ENCODE measurements at places on chromosomes 2 and 18.

DNA sequence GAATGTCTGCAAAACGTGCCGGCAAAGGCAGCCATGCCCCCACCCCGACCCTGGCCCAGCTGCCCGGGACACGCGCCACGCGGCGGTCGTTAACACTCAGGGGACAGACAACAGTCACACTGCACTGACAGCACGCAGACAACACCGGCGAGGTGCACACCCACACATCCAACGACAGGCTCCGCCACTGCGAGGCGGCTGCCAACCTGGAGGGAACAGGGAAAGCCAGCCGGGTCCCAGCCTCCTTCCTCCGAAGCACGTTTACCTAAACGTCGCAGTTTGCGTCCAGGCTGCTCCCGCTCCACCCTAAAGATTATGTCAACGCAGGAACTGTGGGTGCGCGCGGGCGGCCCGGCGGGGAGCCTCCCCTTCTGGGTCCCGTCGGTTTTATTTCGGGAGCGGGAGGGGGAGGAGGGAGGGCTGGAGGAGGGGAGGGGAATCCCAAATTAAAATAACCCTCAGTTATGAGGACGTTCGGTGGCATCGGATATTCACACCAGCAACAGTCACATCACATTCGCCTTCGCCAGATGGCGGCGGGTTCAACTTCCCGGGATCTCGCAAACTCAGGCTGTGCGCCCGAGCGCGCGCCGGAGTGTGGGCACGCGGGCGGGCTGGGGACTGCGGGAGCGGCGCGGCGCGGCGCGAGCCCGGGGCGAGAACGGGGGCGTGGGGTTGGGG lies 644 bp downstream of the PTGR3 start:
- peak; percentile 59 for DNase-seq

DNA sequence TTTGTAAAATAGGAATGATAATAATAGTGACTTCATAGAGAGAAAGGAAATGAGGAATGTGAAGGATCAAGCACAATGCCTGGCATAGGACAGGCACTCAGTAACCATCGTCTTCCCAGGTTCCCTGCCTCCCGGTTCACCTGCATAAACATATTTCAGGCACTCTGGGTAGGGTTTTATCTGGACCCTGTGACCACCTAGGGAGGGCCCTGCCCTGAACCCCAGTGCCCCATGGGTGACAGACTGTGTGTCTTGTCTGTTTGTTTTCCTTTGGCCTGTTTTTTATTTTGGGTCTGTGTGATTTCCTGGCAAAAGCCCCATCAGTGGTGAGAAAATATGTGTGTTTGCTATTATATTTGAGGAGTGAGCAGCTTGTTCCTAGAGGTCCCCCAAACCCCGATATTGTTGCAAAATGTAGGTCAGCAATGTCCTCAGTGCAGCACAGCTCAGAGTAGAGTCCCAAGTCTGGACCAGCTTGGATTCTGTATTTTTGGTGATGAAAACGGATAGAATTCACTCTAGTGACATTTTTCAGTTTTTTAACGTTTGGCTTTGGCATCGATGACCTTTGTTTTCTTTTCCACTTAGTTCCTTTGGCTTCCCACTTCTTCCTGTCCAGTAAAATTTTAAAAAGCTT lies 9.6 kb upstream of the NT5C1B start:
- DNase-seq = no peak

DNA sequence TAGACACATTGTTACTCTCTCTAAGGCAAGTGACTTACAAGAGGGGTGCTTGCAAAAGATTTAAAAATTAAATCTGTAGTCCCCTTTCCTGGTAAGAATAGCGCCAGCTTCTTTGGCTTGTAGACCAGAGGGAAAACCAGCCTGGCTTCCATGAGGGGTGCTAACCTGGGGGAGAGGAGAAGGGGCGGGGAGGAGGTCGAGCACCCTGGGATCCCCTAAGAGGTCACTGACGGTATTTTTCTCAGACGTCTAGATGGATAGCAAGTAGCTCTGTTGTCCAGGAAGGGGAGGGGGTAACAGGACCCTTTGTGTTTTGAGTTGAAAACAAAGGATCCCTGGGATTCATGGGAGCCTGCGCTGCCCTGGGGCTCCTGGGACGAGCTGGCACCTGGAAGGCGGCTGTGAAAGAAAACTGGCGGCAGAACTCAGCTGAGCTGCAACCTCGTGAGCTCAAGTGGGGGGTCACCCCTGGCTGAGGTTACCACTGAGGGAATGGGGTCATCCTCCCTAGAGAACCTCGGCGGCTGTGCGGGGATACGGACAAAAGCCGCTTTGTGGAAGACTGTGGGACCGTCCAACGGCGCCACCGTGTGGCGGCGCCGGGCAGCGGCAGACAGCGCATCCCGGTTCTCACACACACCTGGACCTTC lies 37.8 kb upstream of the MRPL19 start:
- peak; percentile 66 for DNase-seq

DNA sequence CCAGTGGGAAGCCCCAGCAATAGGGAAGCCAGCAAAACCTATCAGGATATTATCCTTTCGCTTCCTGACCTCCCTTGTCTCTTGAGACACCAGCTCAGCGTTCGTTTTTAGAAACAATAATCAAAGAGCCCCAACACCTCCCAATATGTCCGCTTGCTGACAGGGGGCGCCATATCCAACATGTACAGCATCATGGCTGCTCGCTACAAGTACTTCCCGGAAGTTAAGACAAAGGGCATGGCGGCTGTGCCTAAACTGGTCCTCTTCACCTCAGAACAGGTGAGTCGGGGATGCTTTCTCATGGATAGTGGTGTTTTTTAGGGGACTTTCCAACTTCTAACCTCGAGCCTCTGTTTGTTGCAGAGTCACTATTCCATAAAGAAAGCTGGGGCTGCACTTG lies 28.7 kb downstream of the GAD1 start:
- no peak for DNase-seq

- no peak for DNase-seq
Measured at GRCh38 chr18:12742453-12742852, 39.6 kb downstream of the PSMG2 start.

GRCh38 chr2:158392687-158393086 lies 63.9 kb downstream of the CCDC148 start:
- DNase-seq = no peak

- DNase-seq = no peak
Measured at GRCh38 chr2:237540823-237541222, 25.6 kb upstream of the PRLH start.

- DNase-seq = no peak
Measured at GRCh38 chr2:121570667-121571055, 40.0 kb downstream of the RNU4ATAC start.
